ENCODE measurements at places on chromosomes 16 and 17.

- no peak for DNase-seq
These were observed 7.6 kb downstream of the RAB40B start for GRCh38 chr17:82690786-82691489.

DNA sequence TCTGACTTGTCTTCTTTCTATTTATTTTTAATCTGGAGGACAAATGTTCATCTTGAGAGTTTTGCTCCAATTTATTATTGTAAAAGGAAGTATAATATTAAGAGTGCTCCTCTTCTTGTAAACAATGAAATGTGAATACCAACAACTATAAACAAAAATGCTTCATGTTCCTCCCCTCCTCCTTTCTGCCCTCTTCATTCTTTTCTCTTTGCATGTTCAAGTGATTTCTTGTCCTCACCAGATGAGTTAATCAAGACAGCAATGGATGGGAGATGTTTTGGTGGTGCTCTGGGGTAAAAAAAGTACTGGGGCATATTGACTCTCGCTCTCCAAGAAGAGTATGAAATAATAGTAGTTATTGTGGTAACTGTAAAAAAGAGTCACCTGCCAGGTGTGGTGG, 24.3 kb downstream of the ITGB3 start:
- DNase-seq = no peak

DNA sequence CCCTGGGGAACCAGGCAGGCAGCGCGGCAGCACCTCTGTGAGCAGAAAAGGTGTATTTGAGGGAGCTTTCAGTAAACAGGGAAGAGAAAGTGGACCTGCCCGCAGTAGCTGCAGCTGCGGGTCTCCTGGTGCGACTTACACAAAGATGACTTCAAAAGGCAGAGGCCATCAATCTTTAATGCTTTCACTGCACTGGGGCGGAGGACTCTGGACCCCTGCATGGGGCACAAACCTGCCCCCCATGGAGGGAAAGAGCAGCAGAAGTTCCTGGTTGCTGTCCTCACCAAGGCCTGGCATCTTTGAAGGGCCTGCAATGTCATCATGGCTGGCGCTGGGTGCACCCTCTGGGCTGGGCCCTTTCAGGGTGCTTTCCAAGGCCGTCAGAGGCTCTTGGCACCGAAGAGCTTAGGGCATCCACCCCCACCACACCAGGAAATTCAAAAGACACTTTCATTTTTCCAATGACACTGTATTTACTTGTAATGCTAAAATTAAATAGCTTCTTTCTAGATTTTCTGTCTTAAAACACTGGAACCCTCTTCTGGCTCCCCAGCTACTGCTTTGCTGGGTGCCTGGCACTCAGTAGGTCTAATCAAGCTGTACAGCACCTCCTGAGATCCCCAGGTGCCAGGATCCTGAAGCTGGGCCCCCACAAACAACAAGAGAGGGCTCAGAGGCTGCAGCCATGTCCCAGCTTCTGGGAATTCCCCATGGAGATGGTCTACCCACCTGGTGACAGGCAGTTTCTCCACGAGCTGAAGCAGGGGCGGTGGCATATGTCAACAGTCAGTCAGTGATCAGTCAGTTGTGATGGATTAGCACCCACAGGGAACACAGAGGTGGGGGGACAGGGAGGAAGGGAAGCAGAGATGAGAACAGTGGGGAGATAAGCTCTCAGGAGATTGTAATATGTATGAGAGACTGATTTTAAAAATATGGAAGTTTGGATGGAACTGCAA, 2.1 kb upstream of the CACNG1 start:
- no peak for DNase-seq

- no peak for DNase-seq
These were observed 105.1 kb upstream of the METRNL start for GRCh38 chr17:82974136-82974952.

GRCh38 chr16:19697756-19698318, 20.2 kb downstream of the KNOP1 start:
- DNase-seq = no peak

All from stimulated activated CD8-positive, alpha-beta memory T cell treated with anti-CD3 and anti-CD28 coated beads, Interleukin-15, amount 100 ng/mL, for 4 hours (primary cell).